ENCODE measurements at places on chromosomes 3 and 15. TPM values are rescaled to one million over a fixed set of nuclear protein-coding genes. Genes with fewer than 3 reads are reported as not detected.
A peak's percentile ranks its signal among the peaks of the same experiment; 100 is the strongest.

GRCh38 chr3:104526901-104527401 lies 839.8 kb upstream of the ALCAM start:
- no peaks in the 10 kb centered on the region for H3K36me3 ChIP-seq
- H3K4me3 ChIP-seq = no peak overlapping the region
- H3K4me1 ChIP-seq = no peaks in the 10 kb centered on the region
- no peak overlapping the region for H3K27ac ChIP-seq

DNA sequence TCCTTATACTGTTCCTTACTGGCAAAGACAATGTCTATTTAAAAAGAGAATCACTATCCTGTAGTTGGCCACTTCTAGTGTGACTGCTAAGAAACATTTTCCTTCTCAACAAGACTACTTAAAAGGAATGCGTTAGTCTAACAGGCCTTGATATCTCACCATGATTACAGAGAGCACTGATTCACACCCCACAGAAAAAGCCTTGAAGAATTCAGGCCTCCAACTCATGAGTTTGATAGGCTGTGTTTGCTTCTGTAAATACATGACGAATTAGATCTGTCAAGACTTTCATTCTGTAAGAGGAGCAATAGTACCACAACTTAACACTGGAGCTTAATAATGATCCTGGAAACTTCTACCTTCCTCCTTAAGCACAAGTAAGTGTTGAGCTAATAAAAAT lies 432.8 kb upstream of the NR2F2 start:
- no peak for DNase-seq
- no peaks in the 10 kb centered on the region for H3K27me3 ChIP-seq
- no peaks in the 10 kb centered on the region for H3K4me1 ChIP-seq
- no peak overlapping the region for H3K4me3 ChIP-seq

- no peak for DNase-seq
- no peak overlapping the region for H3K4me3 ChIP-seq
Observed at GRCh38 chr3:189144645-189145044, 27.1 kb upstream of the TPRG1 start.

Gene SLC41A3
- total RNA-seq = 19.8 TPM

- no peaks in the 10 kb centered on the region for H3K27me3 ChIP-seq
- no peak for DNase-seq
- H3K4me1 ChIP-seq = no peaks in the 10 kb centered on the region
Observed at GRCh38 chr3:14433106-14433505, 30.7 kb downstream of the SLC6A6 start.

- H3K27ac ChIP-seq = peak overlapping the region; percentile 60
- H3K36me3 ChIP-seq = peaks cover 3% of the 10 kb centered on the region
- no peaks in the 10 kb centered on the region for H3K27me3 ChIP-seq
- H3K4me1 ChIP-seq = peaks cover 3% of the 10 kb centered on the region
Observed at GRCh38 chr3:190585805-190586630, 72.1 kb downstream of the IL1RAP start.

DNA sequence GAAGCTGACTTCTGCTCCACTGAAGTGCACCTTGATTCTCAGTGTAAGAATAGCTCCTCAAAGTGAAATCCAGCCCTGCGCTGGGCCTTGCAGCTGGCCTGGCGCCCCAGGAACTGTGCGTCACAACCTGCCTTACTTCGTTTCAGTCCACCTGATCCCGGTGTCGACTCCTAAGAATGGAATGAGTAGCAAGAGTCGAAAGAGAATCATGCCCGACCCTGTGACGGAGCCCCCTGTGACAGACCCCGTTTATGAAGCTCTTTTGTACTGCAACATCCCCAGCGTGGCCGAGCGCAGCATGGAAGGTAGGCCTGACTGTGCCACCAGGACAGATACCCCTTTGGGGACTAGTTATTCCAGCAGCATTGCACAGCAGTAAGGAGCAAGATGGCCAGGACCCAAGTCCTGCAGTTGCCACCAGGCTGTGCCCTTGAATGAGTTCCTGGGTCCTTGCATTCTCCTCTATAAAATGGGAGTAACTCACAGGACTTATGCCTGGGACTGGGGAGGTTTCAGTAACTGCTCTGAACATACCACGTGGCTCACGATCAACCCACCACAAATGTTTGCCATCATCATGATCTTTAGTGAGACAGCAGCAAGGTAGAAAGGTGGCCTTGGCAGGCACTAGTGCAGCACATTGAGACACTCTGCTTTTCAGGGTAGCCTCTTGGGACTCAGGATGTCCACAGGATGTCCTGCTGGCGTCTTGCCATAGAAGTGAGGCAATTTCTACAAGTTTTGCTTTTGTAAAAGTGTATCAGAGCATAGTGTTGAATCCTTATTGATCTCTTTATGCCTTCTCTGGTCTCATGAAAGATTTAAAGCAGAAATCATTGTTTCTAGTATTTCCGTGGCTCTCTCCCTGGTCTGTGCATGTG lies 46.8 kb downstream of the PXYLP1 start:
- H3K4me1 ChIP-seq = peaks cover 7% of the 10 kb centered on the region
- H3K27ac ChIP-seq = no peak overlapping the region
- H3K27me3 ChIP-seq = no peaks in the 10 kb centered on the region
- no peak overlapping the region for H3K4me3 ChIP-seq
- peak; percentile 35 for DNase-seq
- no peaks in the 10 kb centered on the region for H3K36me3 ChIP-seq

DNA sequence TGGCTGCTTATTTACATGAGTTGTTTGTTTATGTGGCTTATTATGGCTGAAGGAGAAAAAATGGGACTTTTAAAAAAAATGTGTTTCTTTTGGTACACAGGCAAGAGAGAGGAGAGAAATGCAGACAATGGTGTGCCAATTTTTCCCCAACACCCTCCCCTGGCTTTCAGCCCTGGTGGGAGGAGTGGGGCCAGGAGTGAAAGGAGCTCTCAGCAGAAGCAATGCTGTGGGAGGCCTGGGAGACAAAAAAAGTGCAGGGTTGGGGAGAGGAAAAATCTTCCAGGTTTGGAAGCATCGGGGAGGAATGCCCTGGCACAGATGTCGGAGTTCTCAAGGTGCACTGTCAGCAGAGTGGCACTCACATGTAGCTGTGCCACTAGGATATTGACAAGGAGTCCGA lies 117.7 kb upstream of the FOXB1 start:
- no peaks in the 10 kb centered on the region for H3K4me1 ChIP-seq
- peaks cover 2% of the 10 kb centered on the region for H3K27me3 ChIP-seq
- no peaks in the 10 kb centered on the region for H3K36me3 ChIP-seq
- no peak for DNase-seq
- no peak overlapping the region for H3K27ac ChIP-seq

DNA sequence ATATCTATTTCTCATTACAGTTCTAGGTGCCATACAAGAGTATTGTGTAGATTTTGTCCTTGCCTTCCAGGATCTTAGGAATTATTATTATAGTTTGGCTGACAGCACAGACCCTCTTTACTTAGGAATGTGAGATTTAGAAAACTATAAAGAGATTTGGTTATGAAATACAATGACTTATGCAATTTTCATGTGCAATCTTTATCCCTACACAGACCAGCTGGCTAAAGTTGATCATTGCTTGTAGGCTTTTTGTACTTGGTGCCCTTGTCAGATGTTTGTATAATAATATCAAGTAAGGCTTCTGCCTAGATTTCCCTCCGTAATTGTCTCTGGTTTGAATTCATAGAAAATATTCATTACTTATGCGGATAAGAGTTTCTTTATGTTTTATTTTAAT lies 174.5 kb upstream of the GAP43 start:
- DNase-seq = no peak
- no peaks in the 10 kb centered on the region for H3K36me3 ChIP-seq
- no peaks in the 10 kb centered on the region for H3K27me3 ChIP-seq
- H3K4me3 ChIP-seq = no peak overlapping the region

- no peaks in the 10 kb centered on the region for H3K36me3 ChIP-seq
- no peaks in the 10 kb centered on the region for H3K4me1 ChIP-seq
- DNase-seq = no peak
- H3K4me3 ChIP-seq = no peak overlapping the region
Observed at GRCh38 chr3:9291821-9292410, 42.5 kb upstream of the SRGAP3 start.
